Activated T-cell treated with anti-CD3 and anti-CD28 coated beads, Interleukin-2, amount 50 U/mL, for 4 hours (primary cell): ENCODE measurements at places on chromosomes 1 and 21. TPM values are rescaled to one million over a fixed set of nuclear protein-coding genes. Genes with fewer than 3 reads are reported as not detected.

The ACP6 gene
- total RNA-seq, result 8.1 TPM

GRCh38 chr21:30839304-30839703 lies 9.7 kb upstream of the KRTAP7-1 start:
- no peak for DNase-seq

DNA sequence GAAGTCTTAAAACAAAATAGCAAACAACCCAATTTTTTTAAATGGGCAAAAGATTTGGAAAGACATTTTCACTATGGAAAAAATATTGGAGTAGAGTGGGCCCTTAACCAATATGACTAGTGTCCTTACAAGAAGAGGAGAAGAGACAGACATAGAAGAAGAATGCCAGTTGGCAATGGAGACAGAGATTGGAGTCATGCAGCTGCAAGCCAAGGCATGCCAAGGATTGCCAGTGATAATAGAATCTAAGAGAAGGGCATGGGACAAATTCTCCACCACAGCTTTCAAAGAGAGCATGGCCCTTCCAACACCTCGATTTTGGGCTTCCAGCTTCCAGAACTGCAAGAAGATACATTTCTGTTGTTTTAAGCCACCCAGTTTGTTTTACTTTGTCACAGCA lies 92.7 kb downstream of the RGS2 start:
- DNase-seq, result no peak

The SEC16B gene
- not detected for total RNA-seq

DNA sequence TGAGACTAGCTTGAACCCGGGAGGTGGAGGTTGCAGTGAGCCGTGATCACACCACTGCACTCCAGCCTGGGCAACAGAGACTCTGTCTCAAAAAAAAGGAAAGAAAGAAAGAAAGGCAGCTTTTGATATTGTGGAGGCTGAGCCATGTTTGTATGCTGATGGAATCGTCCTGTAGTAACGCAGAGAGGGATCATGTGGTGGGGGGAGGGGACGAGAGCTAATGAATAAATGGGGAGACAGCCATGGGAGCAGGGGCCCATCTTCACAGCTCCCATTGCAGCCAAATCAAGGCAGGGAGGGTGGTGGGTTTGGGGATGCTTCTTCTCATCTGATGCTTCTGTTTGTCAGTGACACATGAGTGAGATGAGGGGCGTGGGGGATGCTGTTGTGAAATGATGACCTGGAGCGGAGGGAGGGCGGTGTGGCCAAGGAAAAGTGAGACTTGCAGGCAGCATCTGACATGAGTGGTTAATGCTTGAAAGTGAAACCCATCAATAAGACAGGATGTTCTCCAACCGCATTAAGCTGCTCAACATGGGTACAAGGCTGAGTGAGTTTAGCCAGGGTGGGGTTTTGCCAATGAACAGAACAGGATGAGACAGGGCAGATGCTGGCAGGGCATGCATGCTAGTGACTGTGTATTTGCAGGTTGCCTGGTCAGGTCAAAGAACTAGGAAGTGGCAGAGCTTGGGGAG lies 16.7 kb downstream of the SPATA21 start:
- peak; percentile 17 for DNase-seq

The TRIM63 gene
- not detected for total RNA-seq

DNA sequence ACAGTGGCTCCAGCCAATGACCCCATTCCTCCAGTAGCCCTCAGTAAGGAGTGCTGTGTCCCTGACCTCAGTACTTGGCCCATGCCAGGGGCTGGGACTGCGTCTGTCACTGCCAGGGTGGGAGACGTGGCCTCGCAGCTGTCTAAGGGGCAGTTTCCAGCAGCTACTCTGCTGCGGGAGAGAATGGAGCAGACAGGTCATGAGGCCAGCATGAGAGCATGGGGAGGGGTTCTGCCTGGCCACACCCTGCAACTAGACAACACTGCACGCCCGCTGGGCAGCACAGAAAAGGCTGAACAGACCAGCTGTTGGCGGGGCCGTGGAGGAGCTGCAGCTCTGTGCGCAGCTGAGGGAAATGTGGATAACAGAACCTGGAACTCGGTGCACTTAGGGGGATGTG lies 91.6 kb upstream of the COL6A1 start:
- DNase-seq, result no peak

DNA sequence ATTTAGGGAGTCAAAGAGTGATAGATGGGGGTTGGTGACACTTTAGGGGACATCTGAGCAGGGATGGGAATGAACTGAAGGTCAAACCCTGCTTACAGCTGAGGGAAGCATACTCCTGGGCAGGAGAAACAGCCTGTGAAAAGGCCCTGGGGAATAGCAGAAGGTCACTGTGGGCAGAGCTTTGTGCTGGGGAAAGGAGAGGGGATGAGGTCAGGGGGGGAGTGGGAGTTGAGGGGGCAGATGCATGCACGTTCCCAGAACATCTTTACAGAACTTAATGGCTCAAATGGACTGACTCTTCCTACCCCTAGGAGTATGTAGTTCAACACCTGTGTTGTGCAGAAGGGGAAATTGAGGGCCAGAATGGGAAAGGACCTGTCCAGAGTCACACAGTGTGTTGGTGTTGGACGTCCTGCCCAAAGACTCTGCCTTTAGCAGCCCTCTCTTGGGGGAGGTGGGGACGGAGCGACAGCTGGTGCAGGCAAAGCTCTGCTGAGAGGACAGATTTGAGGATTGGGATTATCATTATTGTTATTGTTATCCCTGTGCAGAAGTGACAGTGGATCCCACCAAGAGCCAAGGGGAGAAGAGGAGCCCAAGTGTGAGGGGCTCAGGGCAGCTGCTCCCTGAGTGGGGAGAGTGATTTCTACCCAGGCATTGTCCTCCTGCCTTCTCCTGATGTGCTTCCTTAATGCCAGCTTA lies 116.5 kb downstream of the PTPRU start:
- DNase-seq, result no peak

GRCh38 chr1:47855230-47855629 lies 142.0 kb downstream of the TRABD2B start:
- no peak for DNase-seq

GRCh38 chr1:181554465-181554864 lies 71.1 kb downstream of the CACNA1E start:
- no peak for DNase-seq

DNA sequence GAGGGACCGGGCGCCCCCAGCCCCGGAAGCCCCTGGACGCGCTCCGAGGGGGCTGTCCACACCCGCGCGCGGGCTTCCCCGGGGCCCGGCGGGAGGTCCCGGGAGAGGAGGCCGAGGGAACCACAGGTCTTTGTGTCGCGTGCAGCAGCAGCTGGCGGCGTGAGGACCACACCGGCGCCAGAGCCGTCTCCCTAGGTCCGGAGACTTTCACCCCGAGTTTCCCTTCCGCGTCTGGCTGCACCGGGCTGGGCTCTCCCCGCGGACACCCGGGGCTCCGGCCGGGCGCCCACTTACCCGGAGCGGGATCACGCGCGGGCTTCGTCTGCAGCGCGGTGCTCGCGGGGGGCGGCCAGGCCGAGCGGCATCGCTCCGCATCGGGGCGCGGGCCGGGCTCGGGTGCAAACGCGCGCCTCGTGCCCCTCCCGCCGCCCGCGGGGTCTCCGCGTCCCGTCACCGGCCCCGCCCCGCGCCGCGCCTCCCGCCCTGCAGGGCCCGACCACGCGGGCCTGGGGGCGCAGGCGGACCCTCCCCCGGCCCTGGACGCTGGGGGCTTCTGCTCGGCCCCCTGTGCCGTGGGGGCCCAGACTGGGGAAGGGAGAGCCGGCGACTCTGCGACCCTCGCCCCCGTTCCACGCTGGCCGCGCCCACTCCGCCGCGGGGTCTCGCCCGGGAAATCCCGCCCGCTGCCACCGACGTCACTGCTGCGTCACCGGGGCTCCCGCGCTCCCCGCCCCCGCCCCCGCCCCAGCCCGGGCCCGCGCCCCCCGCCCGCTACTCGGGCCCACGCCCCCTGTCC lies at the start of gene GNG4:
Gene GNG4 (minus strand): TSS at position 417 of the 796 bp plus-strand sequence. CDS start 65,946 bp downstream, outside the sequence.
- peak; percentile 45 for DNase-seq

The RNU1-1 gene
- total RNA-seq, result 1,616 TPM

DNA sequence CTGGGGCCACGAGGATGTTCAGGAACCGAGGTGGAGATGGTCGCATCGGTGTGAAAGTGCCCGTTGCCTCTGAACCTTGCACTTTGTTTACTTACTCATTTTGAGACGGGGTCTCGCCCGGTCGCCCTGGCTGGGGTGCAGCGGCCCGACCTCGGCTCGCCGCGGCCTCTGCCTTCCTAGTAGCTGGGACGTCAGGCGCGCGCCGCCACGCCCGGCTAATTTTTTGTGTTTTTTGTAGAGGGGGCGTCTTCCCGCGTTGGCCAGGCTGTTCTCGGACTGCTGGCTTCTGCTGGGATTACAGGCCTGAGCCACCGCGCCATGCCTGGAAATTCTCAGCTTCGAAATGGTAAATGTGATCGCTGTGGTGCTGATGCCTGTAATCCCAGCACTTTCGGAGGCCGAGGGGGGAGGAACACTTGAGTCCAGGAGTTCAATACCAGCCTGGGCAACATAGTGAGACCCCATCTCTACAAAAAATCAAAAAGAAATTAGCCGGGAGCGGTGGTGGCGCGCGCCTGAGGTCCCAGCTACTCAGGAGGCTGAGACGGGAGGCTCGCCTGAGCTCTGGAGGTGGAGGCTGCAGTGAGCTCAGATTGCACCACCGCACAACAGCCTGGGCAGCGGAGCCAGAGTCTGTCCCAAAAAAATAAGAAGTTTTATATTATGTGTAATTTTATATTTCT lies 684 bp upstream of the MRPL20 start:
- DNase-seq, result no peak

GRCh38 chr1:119132179-119132578 lies 8.3 kb downstream of the WARS2 start:
- DNase-seq, result no peak

The TCHH gene
- not detected for total RNA-seq

The HSD11B1 gene
- 8.7 TPM for total RNA-seq

GRCh38 chr1:155859881-155860871 lies 809 bp downstream of the SYT11 start:
- peak; percentile 37 for DNase-seq

- no peak for DNase-seq
Observed at GRCh38 chr1:180606155-180606554, 25.7 kb upstream of the XPR1 start.

GRCh38 chr1:101437800-101438199 lies 201.0 kb downstream of the S1PR1 start:
- DNase-seq, result no peak

The ATAD3C gene
- total RNA-seq, result 0.33 TPM

The FCRL1 gene
- total RNA-seq, result not detected

GRCh38 chr1:116356673-116357072 lies 16.4 kb upstream of the ATP1A1 start:
- DNase-seq, result no peak

The WNT2B gene
- total RNA-seq, result 0.05 TPM
